ENCODE measurements at places on chromosomes 11 and 22.
A peak's percentile ranks its signal among the peaks of the same experiment; 100 is the strongest.

DNA sequence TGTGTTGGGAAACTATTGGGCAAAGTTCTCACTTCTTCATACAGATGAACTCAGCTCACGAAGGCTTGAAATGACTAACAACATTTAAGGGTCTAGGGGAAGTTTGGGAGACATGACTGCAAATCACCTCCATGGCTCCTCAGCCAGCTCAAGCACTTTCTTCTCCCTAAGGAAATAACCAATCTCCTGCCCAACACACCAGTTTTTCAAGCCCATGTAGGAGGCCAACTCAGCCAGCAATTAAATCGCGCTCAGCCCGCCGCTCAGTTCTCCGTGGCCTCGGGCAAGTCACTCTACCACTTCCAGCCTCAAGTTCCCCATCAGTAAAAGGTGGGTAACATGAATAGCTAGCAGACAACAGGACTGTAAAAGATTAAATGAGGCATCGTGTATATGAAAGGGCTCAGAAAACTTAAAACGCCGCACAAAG lies 796 bp downstream of the POLDIP3 start:
- DNase-seq = no peak

DNA sequence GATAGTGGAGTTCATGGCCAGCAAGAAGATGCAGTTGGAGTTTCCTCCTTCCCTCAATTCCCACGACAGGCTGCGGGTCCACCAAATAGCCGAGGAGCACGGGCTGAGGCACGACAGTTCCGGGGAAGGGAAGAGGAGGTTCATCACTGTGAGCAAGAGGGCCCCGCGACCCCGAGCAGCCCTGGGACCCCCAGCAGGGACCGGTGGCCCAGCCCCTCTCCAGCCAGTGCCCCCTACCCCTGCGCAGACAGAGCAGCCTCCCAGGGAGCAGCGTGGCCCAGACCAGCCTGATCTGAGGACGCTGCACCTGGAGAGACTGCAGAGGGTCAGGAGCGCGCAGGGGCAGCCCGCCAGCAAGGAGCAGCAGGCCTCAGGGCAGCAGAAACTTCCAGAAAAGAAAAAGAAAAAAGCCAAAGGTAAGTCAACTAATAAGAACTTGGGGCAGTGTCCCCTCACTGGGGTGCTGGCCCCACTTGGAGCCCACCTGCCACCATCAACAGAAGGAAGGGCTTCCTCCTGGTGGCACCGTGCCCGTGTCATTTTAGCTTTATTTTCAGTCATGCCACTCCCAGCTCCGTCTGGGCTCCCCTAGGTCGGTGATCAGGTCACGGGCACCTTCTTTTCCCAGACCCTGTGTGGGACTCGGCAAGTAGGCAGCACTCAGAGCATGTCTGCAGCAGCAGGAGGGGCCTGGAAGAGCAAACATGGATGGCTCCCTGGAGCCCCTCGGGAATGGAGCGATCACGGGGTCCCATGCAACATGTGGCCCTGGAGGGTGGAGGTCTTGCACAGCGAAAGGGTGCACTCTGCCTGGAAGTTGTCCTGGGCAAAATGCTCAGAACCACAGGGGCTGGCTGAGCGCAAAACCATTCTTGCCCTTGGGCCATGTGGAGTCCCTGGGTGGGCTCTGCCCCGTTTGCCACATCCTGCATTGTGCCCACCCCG lies 33.3 kb downstream of the IGHMBP2 start:
- DNase-seq = no peak

DNA sequence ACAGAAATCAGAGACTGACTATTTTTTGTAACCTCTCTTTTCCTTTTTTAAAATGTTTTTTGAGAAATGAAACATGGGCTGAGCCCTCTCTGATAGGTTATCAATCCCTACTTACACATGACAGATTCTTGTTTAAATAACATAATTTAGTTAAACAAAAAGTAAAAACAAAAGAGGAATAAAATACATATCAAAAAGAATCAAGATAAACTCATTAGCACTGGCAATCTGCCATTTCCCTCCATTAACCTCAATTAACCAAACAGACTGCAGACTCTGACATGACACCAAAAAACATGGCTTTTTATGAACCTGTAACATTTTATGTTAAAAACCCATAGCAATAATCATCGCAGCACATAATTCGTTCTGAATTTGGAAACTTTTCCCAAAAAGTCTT lies 284.4 kb upstream of the MTNR1B start:
- no peak for DNase-seq

GRCh38 chr22:20549232-20549841 lies 41.9 kb downstream of the MED15 start:
- DNase-seq = peak; percentile 56

DNA sequence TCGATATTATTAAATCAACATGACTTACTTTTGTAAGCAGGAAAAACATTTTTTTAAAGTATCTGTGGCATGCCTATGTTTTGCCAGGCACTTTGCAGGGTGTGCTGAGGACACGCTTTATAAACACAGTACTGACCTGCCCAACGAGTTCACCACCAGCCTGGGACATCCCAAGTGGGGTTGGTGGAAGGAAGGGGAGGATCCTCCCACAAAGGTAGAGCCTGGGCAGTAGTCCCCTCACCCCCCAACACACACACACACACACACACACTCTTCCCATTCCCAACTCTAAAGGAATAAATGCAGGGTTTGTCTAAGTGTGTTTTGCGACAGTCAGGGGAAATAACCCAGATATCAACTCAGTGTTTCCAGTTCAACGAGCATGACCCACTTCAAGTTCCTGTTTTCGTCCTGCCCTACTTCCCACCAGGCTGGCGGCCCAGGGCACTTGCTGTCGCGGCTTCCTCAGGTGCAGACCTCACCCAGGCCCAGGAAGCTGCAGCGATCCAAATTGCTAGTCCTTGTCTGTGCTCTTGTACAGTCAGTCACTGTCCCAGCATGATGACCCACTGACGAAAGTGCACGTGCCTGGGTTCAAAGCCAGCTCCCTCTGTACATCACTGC lies 3.1 kb downstream of the CERK start:
- peak; percentile 72 for DNase-seq

DNA sequence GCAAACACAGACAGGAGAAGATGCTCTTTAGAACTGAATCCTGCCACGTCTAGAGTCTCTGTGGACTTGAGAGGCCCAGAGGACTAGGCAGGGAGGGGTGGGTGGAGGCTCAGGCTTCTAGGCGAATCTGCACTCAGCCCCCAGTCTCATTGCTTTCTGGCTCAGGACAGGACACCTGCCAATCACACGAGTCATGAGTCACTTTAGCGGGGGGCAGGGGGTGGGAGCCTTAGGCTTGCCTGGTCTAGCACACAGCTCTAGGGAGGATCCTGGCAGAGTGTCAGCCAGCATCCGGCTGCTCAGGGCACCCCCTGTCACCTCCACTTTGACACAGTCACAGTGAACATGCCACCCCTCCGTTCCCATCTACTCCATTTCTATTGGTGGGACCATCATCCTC lies 167.7 kb downstream of the CEP164 start:
- DNase-seq = no peak

GRCh38 chr11:107731941-107732688 lies 20.3 kb upstream of the SLN start:
- no peak for DNase-seq

GRCh38 chr22:37741312-37741795 lies 44.5 kb downstream of the TRIOBP start:
- no peak for DNase-seq

DNA sequence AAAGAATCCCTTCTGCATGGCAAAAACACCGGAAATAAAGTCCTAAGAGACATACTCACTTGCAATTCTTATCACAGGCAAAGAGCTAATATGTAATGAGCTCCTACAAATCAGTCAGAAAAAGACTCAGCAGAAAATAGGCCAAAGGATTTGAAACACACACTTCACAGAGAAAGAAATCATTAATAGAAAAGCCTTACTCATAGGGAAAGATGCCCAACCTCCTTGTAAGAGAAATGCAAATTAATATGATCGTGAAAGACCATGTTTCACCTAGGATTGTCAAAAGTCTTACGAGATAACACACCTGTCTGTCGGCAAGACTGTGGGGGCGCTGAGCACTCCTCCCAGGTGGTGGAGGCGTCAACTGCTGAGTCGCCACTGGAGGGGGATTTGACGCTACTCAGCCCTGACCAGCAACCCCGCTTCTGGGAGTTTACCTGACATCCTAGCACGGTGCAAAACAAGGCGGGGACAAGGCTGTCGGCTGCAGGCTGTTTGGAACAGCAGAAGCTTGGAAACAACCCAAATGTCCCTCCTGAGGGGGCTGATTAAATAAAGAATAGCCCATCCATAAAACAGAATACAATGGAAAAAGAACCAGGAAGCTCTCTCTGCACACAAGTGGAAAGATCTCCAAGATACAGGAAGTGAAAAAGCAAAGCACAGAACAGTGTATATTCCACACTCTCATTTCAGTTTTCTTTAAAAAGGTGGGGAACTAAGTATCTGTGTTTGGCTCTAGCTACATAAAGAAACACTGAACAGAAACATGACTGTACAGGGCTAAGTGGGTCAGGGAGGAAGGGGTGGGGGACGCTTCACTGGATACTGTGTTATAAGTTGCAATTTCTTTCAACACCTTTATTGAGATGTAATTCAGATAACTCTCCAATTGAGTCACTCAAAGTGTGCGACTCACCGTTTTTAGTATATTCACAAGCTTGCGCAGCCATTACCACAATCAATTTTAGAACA lies 11.5 kb downstream of the CSNK1E start:
- DNase-seq = peak; percentile 36

- DNase-seq = no peak
Observed at GRCh38 chr11:128865490-128865889, 1.6 kb downstream of the KCNJ1 start.
